AG09309 (cell line): ENCODE measurements at places on chromosomes 16 and 17.

GRCh38 chr16:3727806-3728381, 10.6 kb upstream of the TRAP1 start:
- DNase-seq, result no peak

DNA sequence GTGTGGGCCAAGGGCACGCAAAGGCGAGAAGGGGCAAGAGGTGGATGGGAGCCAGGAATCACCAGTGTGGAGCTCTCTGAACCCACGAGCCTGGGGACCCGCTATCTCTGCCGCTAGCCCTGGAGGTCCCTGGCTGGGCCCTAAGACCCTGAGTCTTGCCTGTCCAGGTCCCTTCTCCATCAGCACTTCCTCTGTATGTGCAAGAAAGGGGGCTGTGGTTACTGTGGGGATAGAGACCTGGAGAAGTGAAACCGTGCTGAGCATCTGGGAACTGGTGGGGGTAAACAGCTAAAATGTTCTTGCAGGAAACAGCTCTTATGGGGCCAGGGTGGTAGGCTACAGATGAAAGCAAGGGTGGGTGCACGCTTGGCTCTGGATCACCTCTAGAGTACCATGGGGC, 3.1 kb downstream of the SPNS3 start:
- no peak for DNase-seq

DNA sequence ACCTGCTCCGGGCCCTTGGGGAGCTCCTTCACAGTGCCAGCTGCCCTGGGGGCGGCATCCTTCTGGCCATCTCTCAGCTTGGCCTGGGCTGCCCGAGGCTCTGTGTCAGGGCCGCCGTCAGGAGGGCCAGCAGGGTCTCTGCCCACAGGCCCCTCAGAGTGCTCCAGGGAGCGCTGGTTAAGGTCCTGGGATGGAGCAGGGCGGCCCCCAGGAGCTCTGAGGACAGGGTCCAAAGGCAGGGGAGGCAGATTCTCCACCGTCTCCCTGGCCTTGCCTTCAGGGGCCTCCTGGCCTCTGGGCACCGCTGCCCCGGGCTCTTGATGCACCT, 7.2 kb downstream of the NDUFAF8 start:
- no peak for DNase-seq

GRCh38 chr16:89144681-89145080, 26.9 kb upstream of the CDH15 start:
- no peak for DNase-seq

GRCh38 chr17:82752371-82753200, 721 bp downstream of the TBCD start:
- no peak for DNase-seq

DNA sequence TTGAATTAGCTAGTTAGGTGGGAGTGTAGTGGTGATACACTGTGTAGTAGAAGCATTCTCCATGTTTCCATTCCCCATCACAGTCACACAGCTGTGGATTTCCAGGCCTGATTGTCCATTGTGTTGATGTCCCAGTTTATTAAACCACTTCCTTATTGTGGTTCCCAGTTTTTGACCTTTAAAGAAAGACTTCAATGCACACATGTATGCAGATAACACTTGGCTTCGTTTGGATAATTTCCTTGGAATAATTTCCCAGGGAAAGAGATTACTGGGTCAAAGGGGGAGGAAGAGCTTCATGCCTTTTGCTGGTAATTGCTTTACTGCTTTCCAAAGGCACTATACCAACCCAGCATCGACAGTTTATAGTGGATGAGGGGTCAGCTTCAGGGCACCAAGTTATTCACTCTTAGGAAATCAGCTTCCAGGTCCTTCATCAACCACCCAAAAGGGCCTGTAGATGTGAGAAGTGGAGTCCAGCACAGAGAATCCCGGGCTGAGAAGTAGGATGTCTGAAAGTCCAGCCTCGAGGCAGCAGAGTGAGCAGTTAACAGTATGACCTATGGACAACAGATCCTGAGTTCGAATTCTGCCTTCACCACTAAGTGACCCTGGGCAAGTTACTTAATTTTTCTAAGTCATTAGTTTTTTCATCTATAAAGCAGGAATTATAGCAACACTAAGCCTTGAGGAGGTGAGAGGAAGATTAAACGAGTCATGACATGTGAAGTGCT, 31.3 kb upstream of the TNS4 start:
- no peak for DNase-seq

DNA sequence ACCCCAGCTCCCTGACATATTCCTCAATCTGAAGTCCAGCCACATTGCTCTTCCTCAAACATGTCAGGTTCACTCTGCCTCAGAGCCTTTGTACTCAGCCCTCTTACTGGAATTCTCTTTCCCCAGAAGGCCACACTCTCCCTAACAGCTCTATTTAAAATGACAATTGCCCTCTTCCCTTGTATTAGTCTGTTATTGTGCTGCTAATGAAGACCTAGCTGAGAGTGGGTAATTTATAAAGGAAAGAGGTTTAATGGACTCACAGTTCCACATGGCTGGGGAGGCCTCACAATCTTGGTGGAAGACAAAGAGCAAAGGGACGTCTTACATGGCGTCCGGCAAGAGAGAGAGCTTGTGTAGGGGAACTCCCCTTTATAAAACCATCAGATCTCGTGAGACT, 46.0 kb downstream of the HS3ST2 start:
- no peak for DNase-seq

DNA sequence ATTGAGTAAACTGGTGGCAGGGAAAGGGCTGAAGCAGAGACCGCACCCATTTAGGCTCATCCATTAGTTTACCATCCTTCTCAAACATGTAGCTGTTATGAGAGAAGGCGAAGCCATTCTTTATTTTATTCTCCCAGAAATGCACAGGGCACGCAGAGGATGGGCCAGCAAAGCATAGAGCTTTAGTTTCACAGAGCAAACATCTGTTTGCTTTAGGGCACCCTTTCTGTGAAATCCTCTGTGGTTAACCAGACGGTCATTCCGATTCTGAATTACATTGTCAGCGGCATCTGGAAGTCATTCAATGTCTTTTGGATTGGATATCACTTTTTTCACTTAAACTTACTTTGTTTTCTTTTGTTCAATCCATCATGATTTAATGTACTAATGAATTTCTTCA, 96.0 kb downstream of the TOX3 start:
- no peak for DNase-seq
